ENCODE measurements at places on chromosomes 6 and 20.

GRCh38 chr20:11301699-11302098 lies 616.0 kb upstream of the BTBD3 start:
- no peak for DNase-seq

DNA sequence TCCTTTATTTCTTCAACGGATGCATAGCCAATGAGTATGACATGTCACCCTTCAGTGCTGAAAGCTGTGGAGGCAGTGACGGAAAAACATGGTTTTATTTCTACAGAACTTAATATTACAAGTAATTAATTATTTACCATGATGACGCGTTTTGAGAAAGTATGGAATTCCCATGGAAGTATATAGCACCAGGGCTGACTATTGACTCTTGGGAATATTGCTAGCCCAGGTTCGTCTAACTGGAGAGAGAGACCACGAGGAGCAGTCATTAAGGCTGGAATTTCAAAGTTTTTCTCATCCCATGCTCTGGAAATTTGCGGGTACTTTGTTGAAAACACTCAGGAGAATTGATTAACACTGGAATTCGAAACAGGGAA lies 155.2 kb upstream of the PRSS16 start:
- DNase-seq: no peak

- DNase-seq: no peak
These were observed 28.1 kb upstream of the SLC22A23 start for GRCh38 chr6:3484946-3485345.

DNA sequence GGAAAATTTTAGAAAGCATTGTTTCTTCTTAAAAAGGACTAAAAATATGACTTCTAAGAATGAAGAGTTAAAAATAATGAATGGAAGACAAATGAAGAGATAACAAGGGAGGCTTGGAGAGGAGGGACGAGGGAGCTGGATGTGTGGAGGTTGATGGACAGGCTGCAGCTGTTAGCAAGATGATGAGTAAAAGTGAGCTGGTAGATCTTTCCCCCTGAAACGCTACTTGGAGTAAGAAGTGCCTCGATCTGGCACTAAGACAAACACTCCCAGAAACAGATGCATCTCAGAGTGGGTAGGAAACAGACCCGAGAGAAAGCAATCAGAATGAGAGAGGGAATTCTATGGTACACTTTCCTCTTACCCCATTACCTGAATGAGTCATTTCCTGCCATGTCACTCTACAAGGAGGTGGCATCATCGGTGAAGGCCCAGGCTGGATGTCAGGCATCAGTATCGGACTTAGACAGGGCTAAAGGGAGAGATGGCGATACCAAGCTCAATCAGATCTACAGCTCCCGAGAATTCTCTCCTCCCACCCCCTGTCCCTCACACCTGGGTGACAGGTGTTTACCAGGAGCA lies 154.1 kb upstream of the BMP2 start:
- DNase-seq: no peak

DNA sequence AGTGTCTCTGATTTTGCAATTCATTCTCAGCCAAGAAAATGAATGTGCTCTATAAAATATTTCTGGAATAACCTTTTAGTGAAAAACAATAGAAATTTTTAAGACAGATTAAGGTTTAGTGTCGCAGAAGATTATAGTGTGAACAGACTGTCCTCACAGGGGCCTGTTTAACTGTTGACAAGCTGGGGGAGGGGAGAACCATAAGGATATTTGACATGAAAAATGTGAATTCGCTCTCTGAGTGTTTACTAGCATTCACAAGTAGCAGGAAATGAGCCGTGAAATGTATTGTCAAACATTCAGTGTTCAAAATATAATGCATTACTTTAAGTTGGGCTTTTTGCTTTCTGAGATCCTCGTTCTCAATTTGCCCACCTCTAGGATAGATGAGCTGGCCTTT lies 134.8 kb upstream of the TSHZ2 start:
- no peak for DNase-seq

Data from activated CD8-positive, alpha-beta memory T cell treated with anti-CD3 and anti-CD28 coated beads for 1 hour (primary cell).